Stimulated activated CD4-positive, alpha-beta T cell treated with anti-CD3 and anti-CD28 coated beads, Interleukin-15, amount 100 ng/mL, for 48 hours (primary cell): ENCODE measurements at places on chromosomes 6 and 20.

GRCh38 chr6:40485795-40486194 is 101.4 kb downstream of the LRFN2 start:
- no peak for DNase-seq

GRCh38 chr20:6818033-6818808 is 50.7 kb downstream of the BMP2 start:
- no peak for DNase-seq

DNA sequence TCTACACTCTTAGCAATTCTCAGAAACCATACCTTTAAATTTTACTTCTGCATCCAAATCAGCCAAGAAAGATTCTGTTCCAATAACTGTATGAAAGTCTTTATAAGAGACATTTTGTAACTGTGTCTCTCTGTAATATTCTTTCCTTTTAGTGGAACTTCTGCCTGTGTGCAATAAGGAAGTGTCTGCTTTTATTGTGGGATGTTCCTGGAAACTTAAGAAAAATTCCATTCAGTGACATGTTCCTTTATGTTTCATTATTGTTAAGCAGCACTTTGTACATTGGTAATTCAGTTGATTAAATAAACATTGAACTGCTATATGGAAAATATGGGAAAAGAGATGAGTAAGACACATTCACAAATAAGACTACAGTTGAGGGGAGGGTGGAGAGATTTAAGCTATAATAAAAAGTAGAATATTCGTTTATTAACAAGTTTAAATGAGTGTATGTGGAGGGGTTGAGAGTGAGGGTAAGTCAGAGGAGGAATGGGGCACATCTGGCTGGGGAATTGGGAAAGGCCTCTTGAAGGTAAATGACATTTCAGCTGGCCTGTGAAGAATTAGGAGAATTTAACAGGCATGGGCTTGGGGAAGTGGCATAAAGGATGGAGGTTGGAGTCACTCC is 11.9 kb downstream of the NUS1 start:
- DNase-seq: no peak

- no peak for DNase-seq
Measured at GRCh38 chr6:77322604-77323003, 140.7 kb downstream of the HTR1B start.

DNA sequence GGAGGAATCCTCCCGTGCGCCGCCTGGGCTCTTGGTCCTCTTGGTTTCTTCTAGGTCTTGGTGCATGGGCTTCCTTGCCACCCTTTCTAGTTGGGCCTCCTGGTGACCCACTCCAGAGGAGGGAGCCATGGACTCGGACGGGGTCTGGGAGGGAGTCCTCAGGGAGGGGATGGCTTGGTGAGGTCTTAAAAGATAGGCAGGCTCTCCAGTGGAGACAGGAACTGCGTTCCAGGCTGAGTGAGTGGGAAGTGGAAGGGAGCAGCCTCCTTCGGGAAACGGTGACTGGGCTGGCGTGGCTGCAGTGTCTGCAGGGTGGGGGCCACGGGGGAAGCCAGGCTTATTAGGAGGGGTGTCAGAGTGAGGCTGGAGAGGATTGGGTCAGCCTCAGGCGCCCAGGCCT is 152.8 kb downstream of the GRM4 start:
- DNase-seq: no peak

GRCh38 chr6:63565727-63566596 is 6.3 kb upstream of the LOC128125822 start:
- no peak for DNase-seq

DNA sequence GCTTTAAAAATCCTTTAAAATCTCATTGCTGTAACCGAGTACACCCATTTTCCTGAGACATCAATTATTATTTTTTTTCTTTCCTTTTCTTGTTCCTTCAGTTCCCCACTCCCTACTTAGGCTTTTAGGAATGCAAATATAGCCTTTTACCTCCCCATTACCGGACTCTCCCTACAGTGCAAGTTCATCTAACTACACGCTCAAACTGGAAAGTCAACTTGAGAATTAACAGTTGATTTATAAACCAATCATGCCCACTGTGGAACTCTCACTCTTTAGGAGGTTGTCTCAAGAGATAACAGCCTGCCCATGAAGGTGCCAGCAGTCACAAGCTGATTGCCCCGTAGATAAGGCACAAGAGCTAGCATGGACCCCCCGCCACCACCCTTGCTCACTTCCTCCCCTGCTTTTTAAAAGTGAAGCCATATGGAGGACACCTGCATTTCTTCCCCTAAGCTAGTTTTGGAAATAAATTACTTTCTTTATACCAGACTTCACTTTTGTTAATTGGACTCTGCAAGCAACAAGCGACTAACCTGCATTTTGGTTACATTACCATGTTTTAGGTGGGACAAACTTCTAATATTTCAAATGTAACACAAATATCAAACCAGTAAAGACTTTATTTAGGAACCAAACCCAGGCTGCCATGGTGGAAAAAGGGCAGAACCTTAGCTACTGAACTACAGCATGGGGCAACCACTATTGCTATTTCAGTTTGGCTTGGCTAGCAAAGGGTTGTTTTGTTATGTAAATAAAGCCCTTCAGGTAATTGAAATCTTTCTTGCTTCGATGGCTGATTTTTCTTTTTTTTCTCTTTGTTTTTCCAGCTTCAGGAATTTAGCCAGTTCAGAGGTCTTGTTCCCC is 34.9 kb downstream of the UBD start:
- DNase-seq: no peak

DNA sequence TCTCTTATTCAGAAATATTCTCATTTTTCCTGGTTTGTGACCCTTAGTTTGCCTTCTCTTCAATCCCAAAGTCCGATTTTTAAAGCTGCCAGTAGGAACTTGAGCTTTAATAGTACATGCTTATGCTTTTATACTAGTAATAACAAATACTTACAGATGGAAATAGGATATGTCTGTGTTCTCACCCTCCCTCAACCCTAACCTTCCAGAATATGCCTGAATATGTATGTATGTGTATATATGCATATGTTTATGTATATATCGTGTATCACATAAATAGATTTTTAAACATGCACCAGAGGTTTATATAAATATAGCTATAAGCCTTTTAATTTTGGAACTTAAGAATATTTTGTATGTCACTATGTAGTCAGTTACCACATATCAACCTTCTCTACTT is 38.8 kb downstream of the CDYL start:
- DNase-seq: no peak

DNA sequence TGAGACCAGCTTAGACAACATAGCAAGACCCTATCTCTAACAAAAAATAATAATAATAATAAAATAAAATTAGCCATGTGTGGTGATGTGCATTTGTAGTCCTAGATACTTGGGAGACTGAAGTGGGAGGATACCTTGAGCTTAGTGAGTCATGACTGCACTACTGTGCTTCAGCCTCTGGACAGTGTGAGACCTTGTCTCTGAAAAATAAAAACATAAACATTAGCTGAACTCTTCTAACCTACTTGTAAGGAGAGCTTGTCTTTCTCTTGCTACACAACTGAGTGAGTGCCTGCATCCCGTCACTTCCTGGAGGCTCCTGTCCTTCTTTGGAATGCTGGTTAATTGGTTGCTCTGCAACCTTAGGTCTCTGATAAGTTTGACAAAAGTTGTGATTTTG is 5.1 kb upstream of the DBNDD2 start:
- DNase-seq: no peak

- DNase-seq: no peak
Measured at GRCh38 chr6:155319902-155320301, 5.6 kb upstream of the TFB1M start.

GRCh38 chr6:90175627-90176538 is 120.8 kb downstream of the BACH2 start:
- DNase-seq: peak; percentile 57

DNA sequence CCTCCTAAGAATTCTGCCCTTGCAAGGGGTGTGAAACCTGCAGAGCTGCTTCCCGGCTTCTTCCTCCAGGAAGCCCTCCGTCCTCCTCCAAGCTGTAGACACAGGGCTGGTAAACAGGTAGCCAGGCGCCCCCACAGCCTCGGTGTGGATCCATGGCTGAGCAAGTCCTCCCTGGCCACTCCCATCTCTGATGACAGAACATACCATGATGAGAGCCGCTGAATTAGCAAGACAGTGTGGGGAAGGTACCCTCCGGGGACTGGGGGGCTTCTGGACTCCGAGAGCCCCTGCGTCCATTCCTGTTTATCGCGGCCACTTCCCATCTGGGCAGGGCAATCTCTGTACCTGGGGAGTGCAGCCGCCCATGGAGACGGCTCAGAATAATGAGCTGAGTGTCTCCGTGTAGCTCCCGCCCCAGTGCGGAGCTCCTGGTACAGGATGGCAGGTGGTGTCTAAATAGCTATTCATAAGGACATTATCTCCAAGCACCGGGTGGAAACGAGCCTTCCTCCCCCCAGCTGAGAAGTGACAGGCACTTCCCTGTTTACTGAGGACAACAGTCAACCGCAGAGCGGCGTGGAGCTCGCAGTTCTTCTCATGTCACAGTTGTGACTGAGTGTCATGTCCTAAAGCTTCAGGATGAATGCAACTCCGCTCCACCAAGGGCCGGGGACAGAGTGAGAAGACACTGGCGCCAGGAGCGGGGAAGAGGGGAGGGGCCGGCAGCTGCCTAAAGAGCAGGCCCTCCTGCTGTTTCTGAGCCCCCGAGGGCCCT is 22.7 kb upstream of the NTSR1 start:
- no peak for DNase-seq

GRCh38 chr20:17708675-17709360 is 9.1 kb downstream of the BANF2 start:
- no peak for DNase-seq

- DNase-seq: no peak
Measured at GRCh38 chr6:3739311-3739897, 12.1 kb downstream of the PXDC1 start.

- DNase-seq: no peak
Measured at GRCh38 chr6:34836451-34836850, 44.6 kb downstream of the BLTP3A start.

DNA sequence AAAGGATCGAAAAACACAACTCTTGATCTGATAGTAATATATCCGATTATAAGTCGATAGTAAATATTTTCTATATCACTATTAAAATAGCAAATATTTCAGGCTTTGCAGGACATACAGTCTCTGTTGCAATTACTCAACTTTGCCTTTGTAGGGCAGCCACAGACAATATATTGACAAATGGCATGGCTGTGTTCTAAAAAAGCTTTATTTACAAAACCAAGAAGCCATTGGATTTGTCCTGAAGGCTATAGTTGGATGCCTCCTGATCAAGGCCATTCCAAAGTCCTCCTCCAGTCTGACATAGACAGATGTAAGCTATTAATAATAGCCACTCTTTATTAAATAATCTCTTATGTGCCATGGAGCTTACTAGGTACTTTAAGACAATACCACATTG is 5.9 kb downstream of the OCSTAMP start:
- DNase-seq: no peak

GRCh38 chr6:3701631-3702030 is 49.9 kb downstream of the PXDC1 start:
- DNase-seq: no peak

GRCh38 chr20:51306521-51307358 is 235.8 kb downstream of the NFATC2 start:
- peak; percentile 61 for DNase-seq

DNA sequence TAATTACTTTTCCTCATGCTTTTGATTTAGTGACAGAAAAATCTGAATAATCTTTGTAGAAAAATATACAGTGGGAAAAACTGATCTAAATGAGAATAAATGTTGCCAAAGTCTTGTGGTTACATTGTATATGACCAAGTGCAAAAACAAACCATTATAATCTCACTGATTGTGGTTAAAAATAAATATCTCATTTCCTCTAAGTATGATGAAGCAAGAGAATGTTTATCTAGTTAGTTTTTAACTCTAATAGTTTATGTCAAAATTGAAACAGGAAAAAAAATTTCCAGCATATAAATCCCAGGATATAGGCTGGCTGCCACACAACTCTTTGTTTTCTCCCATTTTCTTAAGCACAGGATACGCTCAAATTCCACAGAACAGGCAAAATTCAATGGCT is 392.7 kb upstream of the ID4 start:
- DNase-seq: no peak

DNA sequence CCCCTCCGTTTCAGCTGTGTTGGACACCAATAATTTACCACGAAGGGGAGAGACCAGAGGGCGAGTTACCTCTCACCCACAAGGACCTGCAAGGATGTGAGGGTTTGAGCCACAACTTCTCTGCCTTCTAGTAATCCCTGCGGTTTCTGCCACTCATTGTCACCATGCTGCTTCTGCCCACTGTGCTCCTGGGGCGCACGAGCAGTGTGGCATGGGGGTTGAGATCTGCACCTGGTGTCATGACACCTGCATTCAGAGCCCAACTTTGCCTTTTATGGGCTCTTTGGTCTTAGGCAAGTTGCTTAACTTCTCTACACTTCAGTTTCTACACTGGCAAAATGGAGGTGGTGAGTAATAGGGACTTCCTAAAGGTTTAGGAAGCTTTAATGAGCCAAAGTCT is 84.9 kb downstream of the SOBP start:
- no peak for DNase-seq

DNA sequence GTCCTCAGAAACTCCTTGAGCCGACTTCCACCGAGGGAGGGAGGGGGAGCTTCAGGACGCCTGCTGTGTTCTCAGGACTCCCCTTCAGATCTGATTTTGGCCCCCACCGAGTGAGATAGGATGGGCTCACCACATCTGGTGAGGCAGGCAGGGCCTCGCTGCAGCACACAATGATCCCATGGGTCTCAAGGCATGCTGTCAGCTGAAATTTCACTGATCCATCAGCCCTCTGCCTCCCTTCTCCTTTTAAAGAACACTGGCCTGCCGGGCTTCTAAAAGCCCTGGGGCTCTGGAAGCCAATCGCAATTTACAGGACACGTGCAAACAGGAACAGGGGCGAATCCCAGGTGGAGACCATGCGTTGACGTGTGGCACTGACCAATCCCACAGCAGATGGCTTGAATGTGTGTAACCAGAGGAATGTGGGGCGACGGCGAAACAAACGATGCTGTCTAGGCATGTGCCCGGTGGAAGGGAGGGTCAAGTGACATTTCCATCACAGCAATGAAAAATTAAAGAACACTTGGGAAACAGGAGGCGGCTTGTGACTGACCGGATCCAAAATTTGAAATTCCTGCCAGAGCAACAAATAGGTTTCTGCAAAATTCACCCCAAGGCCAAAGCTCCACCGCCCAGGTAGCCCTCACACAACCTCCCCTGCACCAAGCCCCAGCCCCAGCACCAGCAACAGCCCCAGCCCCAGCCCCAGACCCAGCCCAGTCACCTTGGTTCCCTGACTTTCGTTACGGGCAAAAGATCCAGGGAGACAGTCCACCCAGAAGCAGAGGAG is 167.1 kb upstream of the ZNF337 start:
- no peak for DNase-seq
